ENCODE measurements at places on chromosomes 12 and 14.

DNA sequence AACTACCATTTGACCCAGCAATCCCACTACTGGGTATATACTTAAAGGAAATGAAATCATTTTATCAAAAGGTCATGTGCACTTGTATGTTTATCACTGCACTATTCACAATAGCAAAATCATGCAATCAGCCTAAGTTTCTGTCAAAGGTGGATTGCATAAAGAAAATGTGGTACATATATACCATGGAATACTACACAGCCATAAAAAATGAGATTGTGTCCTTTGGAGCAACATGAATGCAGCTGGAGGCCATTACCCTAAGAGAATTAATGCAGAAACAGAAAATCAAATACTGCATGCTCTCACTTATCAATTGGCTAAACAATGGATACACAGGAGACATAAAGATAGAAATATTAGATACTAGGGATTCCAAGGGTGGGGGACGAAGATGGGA lies 27.4 kb downstream of the MED6 start:
- H3K27me3 ChIP-seq: no peaks in the 10 kb centered on the region
- H3K4me3 ChIP-seq: no peak overlapping the region
- no peak overlapping the region for H3K27ac ChIP-seq

DNA sequence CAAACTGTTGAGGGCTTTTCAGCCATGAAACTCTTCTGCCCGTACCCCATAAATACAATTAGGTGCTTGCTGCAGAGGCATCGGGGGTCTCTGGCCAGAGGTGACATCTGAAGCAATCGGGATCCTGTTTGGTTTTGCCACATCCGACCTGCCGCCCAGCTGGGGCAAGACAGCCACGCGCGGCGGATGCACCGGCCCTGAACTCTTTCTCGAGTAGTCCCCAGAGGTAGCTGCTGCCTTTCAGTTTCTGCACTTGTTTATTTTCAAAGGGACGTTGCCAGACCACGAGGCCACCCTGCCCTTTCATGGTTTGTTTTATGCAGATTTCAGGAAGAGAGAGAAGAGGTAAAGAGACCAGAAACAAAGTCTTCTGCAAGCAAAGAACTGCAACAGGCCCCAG lies 10.6 kb upstream of the MLXIP start:
- H3K27ac ChIP-seq: no peak overlapping the region
- H3K27me3 ChIP-seq: no peaks in the 10 kb centered on the region
- peaks cover 9% of the 10 kb centered on the region for H3K4me1 ChIP-seq
- peak overlapping the region; percentile 11 for H3K4me3 ChIP-seq
- peak; percentile 73 for DNase-seq
- no peaks in the 10 kb centered on the region for H3K36me3 ChIP-seq

- no peak overlapping the region for H3K4me3 ChIP-seq
- H3K27ac ChIP-seq: no peak overlapping the region
- peaks cover 49% of the 10 kb centered on the region for H3K36me3 ChIP-seq
- no peaks in the 10 kb centered on the region for H3K27me3 ChIP-seq
- H3K4me1 ChIP-seq: peaks cover 21% of the 10 kb centered on the region
Observed at GRCh38 chr12:26966842-26967241, 28.6 kb downstream of the FGFR1OP2 start.

DNA sequence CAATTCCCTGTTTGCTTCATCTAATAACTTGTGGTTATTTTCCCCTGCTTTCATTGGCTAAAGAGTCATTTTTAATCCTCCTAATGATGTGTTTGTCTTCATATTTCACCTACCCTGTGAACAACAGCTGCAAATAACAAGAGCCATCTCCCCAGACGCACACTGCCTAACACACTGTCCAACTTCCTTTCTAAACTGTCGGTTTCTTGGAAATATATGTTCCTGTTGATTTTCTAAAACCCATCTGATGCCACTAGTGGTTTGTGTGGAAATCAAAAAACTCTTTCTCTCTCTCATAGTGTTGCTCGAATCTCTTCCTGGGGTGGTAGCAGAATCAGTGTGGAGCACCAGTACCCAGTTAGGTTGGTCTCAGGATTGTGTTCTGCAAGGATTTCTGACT lies 226.9 kb downstream of the EPS8 start:
- peak overlapping the region; percentile 52 for H3K27ac ChIP-seq
- H3K4me1 ChIP-seq: peaks cover 29% of the 10 kb centered on the region
- H3K27me3 ChIP-seq: no peaks in the 10 kb centered on the region
- no peaks in the 10 kb centered on the region for H3K36me3 ChIP-seq

DNA sequence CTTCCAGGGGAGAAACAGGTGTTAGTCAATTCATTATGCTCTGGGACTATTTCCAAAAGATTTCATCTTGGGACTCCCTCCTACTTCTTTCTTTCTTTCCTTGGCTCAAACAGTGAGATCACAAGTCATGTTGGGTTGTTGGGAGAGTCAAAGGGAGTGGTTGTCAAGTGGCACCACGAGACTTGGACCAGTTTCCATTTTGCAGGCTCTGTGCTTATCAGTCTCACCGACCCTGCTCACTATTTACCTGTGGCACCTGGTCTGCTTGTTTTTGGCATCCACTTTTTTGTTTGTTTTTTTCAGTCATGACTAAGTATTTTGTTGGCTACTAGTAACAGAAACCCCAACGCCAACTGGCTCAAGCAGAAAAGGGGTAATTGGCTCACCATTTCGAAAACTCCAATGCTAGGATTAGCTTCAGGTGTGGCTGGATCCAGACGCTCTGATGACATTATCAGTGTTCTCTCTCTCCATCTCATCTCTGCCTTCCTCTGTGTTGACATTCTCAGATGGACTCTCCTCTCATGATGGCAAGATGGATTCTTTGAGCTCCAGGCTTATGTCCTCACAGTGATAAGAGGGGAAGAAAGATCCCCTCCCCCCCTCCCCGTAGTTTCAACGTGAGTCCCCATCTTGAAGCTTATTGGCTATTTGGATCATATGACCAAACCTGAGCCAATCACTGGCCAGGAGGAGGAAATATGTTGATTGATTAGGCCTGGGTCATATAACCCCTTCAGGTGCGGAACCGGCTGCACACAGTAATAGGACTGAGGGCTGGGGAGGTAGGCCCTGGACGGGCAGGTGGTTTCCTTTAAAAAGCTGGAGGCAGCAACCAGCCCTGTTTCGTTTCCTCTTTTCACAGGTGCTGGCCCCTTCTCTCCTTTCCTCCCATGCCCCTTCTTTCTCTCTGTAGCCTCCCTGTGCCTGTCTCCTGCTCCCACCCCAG lies 84.2 kb downstream of the AACS start:
- H3K4me1 ChIP-seq: no peaks in the 10 kb centered on the region
- DNase-seq: no peak

- no peak overlapping the region for H3K27ac ChIP-seq
- no peak overlapping the region for H3K4me3 ChIP-seq
- no peaks in the 10 kb centered on the region for H3K4me1 ChIP-seq
- H3K36me3 ChIP-seq: no peaks in the 10 kb centered on the region
Observed at GRCh38 chr14:26685401-26685800, 87.6 kb upstream of the NOVA1 start.

GRCh38 chr12:124543052-124543589 lies 24.3 kb downstream of the NCOR2 start:
- no peaks in the 10 kb centered on the region for H3K27me3 ChIP-seq
- H3K4me3 ChIP-seq: no peak overlapping the region
- H3K36me3 ChIP-seq: no peaks in the 10 kb centered on the region
- peak; percentile 49 for DNase-seq
- H3K4me1 ChIP-seq: peaks cover 53% of the 10 kb centered on the region

DNA sequence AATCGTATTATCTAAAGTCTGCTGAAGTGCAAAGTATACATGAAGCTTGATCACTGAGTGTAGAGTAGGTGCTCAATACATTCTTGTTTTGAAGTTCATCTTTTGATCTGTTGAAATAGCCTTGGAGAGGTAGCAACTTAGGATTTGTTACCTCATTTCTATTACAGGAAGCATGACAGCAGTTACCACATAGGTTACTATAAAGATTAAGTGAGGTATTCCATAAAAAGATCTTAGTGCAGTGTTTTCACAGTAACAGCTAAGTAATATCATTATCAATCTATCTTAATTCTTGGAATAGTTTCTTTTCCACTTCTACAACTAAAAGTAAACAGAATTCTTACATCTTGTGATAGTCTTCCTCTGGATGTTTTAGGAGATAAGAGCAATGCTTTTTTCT lies 50.9 kb downstream of the BTBD7 start:
- no peaks in the 10 kb centered on the region for H3K27me3 ChIP-seq
- DNase-seq: no peak
- no peak overlapping the region for H3K4me3 ChIP-seq
- no peaks in the 10 kb centered on the region for H3K4me1 ChIP-seq
- no peak overlapping the region for H3K27ac ChIP-seq

GRCh38 chr14:59098377-59098776 lies 90.1 kb upstream of the DAAM1 start:
- H3K27me3 ChIP-seq: peaks cover 7% of the 10 kb centered on the region
- no peaks in the 10 kb centered on the region for H3K4me1 ChIP-seq
- DNase-seq: no peak
- no peaks in the 10 kb centered on the region for H3K36me3 ChIP-seq
- H3K4me3 ChIP-seq: no peak overlapping the region

DNA sequence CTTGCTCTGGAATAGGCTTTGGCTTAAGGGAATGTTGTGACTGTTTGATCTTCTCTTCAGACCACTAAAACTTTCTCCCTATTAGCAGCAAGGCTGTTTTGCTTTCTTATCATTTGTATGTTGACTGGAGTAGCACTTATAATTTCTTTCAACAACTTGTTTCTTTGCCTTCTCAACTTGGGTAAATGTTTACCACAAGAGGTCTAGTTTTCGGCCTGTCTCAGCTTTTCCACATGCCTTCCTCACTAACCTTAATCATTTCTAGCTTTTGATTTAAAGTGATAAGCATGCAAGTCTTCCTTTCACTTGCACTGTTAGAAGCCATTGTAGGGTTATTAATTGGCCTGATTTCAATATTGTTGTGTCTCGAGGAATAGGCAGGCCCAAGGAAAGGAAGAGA lies 126.7 kb upstream of the AEBP2 start:
- no peak overlapping the region for H3K27ac ChIP-seq
- no peak overlapping the region for H3K4me3 ChIP-seq
- no peak for DNase-seq
- no peaks in the 10 kb centered on the region for H3K36me3 ChIP-seq
- H3K4me1 ChIP-seq: no peaks in the 10 kb centered on the region

DNA sequence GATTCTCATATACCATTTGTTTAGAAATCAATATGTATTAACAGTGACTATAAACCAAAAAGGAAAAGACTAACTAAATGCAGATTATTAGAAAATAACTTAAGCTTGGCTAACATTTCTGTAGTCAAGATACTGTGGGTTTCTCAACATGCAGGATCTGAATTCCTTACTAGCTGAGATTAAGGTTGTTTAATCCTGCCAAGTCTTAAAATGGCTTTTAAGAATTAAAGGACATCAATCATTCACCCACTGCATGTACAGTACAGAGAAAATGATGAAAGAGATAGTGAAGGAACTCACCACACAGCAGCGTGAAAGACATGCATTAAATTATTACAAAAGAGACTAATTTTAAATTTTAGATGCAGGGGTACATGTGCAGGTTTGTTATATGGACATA lies 3.8 kb downstream of the ACSS3 start:
- no peaks in the 10 kb centered on the region for H3K27me3 ChIP-seq
- no peak overlapping the region for H3K4me3 ChIP-seq
- H3K4me1 ChIP-seq: no peaks in the 10 kb centered on the region
- H3K27ac ChIP-seq: no peak overlapping the region

- H3K27ac ChIP-seq: no peak overlapping the region
- H3K4me1 ChIP-seq: no peaks in the 10 kb centered on the region
- H3K27me3 ChIP-seq: no peaks in the 10 kb centered on the region
- H3K4me3 ChIP-seq: no peak overlapping the region
- no peak for DNase-seq
- no peaks in the 10 kb centered on the region for H3K36me3 ChIP-seq
Observed at GRCh38 chr14:23228812-23229211, 8.9 kb upstream of the RNF212B start.

DNA sequence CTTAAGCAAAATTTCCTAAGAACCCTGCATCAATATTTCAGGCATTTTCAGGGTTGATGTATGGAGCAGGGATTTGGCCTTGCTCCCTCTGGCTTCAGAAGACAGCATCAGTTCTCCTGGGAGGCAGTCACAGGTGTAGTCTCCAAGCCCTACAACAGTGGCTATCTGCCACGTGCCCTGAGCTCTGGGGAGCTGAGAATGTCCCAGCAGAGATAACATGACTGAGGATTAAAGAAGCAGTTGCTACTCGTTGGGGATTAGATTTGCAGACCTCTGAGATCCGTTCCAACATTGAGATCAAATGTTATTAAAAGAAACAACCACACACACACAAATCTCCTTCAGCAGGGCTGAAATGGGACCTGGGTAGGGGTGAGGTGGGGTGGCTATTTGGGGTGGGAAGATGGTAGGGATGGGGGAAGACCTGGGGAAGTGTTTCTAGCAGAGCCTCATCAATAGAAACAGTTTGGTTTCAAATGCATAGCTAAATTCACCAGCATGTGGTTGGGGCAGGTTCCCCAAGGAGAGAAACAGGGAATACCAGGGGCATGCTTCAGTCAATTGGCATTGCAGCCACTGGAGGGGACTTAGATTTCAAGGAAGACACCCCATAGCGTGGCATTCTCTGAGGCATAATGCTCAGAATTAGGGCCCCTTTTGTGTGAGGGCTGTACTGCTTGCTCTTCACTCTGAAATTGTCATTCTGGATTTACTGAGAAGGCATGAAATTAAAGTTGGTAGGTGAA lies 15.2 kb upstream of the FAM234B start:
- peaks cover 26% of the 10 kb centered on the region for H3K27me3 ChIP-seq
- no peak for DNase-seq
- no peak overlapping the region for H3K27ac ChIP-seq
- H3K4me1 ChIP-seq: no peaks in the 10 kb centered on the region

DNA sequence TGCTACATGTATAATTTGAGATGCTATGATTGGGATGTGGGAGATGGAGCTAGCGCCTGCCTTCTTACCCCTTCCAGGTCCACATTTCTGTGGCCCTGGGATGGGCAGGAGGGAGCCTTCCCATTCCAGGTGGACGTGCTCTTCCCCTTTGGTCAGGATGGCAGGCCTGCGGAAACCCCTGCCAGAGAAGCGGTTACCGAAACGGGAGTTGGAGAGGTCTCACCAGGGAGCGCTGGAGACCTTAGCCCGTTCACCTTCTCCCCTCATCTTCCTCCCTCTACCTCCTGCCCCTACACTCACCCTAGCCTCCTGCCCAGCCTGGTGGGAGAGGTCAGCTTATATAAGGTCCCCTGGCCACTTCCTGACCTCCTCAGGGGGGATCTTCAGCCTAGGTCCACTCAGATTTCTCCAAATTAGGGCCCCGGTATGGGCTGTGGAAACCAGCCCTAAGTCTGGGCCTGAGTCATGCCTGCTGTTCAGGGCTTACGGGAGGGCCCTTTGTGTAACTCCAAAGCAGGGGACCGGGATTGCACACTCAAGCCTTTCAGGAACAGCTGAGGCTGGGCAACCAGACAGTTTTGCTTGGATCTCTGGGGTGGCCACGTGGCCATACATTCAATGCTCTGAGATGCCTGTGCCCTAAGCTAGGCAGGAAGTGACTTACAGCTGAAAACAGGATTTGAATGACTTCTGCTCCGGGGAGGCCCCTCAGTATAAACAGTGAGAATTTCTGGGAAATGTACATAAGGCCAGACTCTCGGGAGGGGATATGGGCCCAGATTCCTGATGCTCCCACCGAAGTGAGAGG lies 10.2 kb upstream of the MEG3 start:
- no peaks in the 10 kb centered on the region for H3K4me1 ChIP-seq
- no peak overlapping the region for H3K27ac ChIP-seq
- H3K4me3 ChIP-seq: no peak overlapping the region
- no peaks in the 10 kb centered on the region for H3K27me3 ChIP-seq
- DNase-seq: no peak
